Activated naive CD4-positive, alpha-beta T cell treated with anti-CD3 and anti-CD28 coated beads, Interleukin-2, amount 50 U/mL, for 16 hours (primary cell): ENCODE measurements at places on chromosomes 7 and 10.

- DNase-seq = no peak
Observed at GRCh38 chr10:19964625-19965024, 148.4 kb downstream of the PLXDC2 start.

GRCh38 chr7:40437498-40437897 lies 302.7 kb downstream of the SUGCT start:
- DNase-seq = no peak

DNA sequence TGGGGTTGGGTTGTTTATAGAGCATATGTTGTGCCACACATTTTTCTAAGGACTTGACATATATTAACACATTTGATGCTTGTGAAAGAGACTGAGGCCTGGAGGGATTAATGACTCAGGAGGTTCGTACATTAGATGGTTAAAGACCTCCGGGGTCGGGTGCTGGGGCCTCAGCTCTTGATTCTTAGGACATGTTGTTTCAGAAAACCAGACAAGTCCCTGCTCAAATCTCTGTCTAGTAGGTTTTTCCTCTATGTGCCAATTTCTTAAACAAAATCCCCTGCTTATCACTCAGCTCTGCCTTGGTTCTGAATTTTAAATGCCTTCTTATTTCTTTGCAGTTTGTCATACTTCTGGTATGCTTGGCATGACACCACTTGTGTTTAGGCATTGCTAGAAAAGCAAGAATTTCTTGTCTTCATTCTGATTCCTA lies 5.8 kb downstream of the UPP1 start:
- no peak for DNase-seq

GRCh38 chr10:49579621-49580020 lies 30.5 kb upstream of the SLC18A3 start:
- no peak for DNase-seq

DNA sequence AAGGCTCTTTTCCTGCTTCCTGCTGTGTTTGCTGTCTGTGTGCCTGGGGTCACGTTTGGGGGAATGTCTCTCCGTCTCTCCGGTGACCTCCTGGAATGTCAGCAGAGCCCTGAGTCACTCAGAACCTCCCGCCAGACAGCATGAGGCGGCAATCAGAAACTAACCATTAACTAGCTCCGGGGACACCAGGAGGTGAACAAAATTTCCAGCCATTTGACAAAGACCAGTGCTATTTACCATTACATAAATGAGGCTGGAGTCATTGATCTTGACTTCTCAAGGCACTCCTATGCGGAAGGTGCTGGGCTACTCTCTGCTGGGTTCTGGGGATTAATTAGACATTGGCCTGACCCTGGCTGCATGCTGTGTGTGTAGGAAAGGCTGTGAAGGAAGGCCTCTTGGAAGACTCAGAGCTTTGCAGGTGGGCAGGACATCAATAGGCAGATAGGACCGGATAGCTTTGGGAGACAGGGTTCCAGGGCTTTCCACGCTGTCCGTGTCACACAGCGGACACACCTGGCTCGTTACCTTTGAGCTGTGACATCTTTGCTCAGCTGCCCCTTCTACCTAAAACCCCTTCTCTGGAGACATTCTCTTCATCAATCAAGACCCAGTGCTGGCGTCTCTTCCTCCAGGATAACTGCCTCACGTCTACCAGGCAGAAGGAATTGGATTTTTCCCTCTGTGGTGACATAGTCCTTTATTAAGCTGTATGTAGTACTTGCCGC lies 77.0 kb downstream of the PFKFB3 start:
- DNase-seq = no peak

DNA sequence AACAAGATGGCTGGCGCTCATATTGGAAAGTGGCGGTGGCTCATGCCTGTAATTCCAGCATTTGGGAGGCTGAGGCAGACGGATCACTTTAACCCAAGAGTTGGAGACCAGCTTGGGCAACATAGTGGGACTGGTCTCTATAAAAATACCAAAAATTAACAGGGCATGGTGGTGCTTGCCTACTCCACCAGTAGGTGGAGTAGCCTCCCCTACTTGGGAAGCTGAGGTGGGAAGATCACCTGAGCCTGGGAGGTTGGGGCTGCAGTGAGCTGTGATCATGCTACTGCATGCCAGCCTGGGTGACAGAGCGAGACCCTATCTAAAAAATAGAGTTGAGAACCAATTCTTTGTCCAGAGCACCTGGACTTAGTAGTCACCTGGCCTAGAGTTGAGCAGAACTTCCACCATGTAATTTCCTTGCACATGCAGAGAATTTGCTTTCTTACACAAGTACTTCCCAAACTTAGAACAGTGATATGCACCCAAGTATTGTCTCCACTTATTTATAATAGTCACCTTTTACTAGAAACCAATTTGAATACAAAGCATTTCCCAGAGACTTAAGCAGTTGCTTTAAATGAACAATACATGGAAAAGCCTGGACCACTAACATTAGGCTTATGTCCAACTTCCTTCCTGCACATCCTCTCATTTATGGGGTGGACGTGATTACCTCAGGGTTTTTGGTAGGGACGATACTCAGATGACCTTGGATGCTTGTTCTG lies 15.9 kb downstream of the LAMB4 start:
- no peak for DNase-seq
